Lower lobe of right lung (tissue), 2 donors: ENCODE measurements at places on chromosomes 3 and 15. TPM values are rescaled to one million over a fixed set of nuclear protein-coding genes. Genes with fewer than 3 reads are reported as not detected.

DNA sequence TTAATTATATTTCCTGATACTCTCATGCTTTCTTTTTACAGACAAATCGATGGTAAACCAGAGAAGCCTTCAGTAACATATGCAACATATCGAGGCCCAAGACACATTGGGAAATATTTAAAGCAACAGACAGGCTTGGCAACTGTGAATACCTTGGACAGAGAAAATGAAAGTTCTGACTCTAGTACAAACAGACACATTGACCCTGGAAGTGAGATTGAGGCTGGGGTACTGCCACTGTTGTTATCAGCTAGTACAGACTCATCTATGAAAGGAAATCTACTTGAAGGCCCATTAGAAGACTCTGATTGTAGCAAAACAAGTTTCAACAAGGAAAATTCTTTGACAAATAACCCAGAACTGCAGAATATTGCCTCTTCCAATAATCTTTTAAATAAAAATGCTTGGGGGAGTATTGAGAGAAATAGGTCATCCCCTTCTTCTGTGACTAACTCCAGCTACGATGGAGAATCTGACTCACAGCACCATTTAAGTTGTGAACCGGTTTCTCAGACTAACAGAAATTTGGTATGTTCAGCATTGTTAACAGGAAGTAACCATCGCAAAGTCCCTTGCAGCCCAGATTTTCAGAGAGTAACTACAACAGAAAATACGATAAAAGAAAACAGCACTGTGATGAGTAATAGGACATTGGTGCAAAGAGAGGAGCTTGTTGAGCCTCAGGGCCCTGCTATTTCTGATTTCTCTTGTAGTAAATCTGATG is 50.2 kb downstream of the CRYBG3 start:
- DNase-seq = no peak
- H3K27me3 ChIP-seq = no peaks in the 10 kb centered on the region
- no peak overlapping the region for H3K27ac ChIP-seq
- H3K4me1 ChIP-seq = no peaks in the 10 kb centered on the region
- no peak overlapping the region for H3K4me3 ChIP-seq

GRCh38 chr3:127296166-127296565 is 8.3 kb upstream of the PRR20G start:
- DNase-seq = no peak
- no peaks in the 10 kb centered on the region for H3K4me1 ChIP-seq
- no peaks in the 10 kb centered on the region for H3K36me3 ChIP-seq

DNA sequence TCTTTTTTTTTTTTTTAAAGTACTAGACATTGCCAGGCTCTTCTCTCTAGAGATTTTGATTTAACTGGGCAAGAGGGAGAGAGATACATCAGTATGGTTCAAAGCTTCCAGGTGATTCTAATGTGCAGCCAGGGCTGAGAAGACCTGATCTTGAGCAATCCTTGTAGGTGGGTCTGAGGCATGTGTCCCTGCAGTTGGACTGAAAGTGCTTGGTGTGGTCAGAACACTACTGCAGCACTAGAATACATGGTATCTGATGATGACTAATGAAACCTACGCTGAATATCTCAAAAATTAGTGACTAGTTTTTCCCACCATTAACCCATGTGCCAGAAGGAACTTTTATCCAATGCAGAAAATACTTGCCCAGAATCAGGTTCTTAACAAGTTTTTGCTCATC is 34.4 kb upstream of the MYO5C start:
- no peaks in the 10 kb centered on the region for H3K27me3 ChIP-seq
- H3K36me3 ChIP-seq = peaks cover 35% of the 10 kb centered on the region

DNA sequence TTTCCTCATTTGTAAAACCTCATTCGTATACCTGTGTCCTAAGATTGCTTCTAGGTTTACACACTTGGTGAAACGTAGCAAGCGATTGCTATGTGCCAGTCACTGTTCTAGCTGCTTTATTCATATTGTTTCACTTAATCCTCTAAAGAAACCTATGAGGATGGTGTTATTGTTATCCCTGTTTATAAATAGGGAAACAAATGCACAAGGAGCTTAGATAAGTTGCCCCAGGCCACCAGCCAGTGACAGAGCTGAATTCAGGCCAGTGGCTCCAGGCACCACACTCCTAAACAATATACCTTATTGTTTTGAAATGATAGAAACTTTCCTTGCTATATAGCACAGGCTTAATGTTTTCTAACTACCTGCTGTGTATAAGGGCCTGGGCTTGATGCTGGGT is 44.0 kb downstream of the LPP start:
- no peaks in the 10 kb centered on the region for H3K27me3 ChIP-seq
- H3K4me3 ChIP-seq = no peak overlapping the region
- peaks cover 27% of the 10 kb centered on the region for H3K4me1 ChIP-seq
- no peak overlapping the region for H3K27ac ChIP-seq

DNA sequence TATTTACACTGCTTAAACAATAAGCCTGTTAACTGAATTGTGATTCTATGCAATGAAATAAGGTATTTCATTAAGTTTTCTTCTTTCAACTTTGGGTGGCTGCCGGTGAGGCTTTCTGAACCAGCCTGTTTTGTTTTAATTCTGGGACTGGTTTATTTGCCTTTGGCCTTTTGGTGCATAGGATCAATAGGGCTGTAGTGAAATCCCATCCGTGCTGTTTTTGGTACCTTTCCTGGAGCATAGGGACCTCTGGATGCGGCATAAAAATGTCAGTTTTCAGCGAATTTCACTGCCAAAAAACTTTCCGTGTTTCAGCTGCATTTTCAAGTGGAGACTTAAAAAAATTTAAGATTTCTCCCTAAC is 514 bp downstream of the PLS1 start:
- DNase-seq = no peak
- peak overlapping the region; percentile 82 for H3K4me3 ChIP-seq
- peak overlapping the region; percentile 85 for H3K27ac ChIP-seq
- H3K27me3 ChIP-seq = no peaks in the 10 kb centered on the region
- peaks cover 7% of the 10 kb centered on the region for H3K4me1 ChIP-seq

DNA sequence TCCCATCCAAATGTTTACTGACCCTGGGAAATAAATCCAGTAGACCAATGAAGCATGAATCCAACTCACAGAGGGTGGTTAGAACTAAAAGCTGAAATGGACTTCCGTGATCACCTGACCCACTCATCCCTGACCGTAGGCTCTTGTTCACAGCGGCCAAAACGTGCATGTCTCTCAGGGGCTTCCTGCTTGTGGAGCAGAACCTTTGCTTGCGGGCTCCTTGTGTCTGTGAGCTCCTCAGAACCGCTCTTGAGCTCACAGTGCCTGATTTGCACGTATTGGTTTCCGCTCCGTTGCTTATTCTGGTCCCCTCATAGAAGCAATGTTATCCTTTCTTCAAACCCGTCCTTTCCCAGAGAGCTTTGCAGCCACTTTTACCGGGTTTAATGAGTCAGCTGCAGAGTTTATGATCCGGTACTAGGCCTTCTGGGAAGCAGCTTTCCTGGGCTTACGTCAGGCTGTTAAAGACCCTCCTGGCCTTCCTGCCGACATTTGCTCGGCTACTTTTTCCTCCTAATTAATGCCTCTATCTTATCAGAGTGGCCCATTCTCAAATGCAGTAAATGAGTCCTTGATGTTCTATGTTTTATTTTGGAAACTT is 35.4 kb downstream of the LIPC start:
- H3K4me3 ChIP-seq = no peak overlapping the region
- no peak for DNase-seq
- no peak overlapping the region for H3K27ac ChIP-seq
- no peaks in the 10 kb centered on the region for H3K36me3 ChIP-seq

DNA sequence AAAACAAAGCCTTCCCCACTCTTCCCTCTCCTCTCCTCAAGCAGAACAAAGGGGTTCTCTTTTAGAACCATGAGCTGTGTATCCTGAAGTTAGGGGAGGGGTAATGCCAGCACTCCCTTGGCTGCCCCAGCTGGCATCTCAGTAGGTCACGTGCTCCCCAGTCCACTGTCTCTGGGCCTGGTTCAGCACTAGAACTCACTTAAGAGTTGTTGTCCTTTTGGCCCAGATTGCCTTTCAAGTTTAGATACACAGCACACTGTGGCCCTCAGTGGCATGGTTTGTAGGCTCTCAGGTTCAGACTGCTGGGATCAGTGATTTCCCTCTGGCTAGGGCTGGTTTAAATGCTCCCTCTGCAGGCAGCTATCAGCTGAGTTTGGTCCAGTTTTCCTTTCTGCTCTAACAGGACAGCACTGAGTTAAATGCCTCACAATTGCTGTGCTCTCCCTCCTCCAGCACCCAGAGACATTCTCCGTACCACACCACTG is 188.4 kb upstream of the ST8SIA2 start:
- no peak overlapping the region for H3K4me3 ChIP-seq
- DNase-seq = no peak
- H3K27ac ChIP-seq = no peak overlapping the region

The TPRG1 gene
- 23.4 TPM for total RNA-seq

The RAB6B gene
- total RNA-seq = 5.5 TPM

DNA sequence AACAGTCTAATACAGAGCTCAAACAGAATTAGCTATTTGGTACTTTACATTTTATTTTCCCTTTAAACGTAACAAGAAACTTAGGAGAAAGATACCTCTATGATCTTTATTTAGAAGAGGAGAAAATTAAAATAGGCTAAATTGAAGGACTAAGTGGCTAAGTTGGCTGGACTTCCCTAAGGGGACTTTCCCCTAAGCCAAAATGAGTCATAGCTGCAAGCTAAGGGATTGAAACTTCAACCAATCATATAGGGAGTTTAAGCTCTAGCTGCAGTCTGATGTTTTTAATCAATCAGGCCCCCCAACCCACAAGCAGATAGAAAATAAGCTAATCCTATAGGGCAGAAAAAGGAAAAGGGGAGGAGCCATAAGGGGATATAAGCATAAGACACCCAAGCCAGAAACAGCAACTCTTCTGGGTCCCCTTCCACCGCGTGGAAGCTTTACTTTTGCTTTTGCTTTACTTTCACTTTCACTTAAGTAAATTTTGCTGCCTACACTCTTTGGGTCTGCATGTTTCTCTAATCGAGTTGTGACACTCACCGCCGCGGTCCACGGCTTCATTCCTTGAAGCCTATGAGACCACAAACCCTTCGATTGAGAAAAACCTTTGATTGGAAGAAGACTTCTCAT is 1108.5 kb upstream of the EPHA6 start:
- DNase-seq = peak; percentile 29
- no peak overlapping the region for H3K27ac ChIP-seq
- no peaks in the 10 kb centered on the region for H3K36me3 ChIP-seq
- H3K27me3 ChIP-seq = no peaks in the 10 kb centered on the region
- H3K4me3 ChIP-seq = no peak overlapping the region
- H3K4me1 ChIP-seq = no peaks in the 10 kb centered on the region

The DNAJA4 gene
- 34.4 TPM for total RNA-seq

- no peak overlapping the region for H3K27ac ChIP-seq
- no peak overlapping the region for H3K4me3 ChIP-seq
- H3K27me3 ChIP-seq = no peaks in the 10 kb centered on the region
- H3K4me1 ChIP-seq = no peaks in the 10 kb centered on the region
- no peaks in the 10 kb centered on the region for H3K36me3 ChIP-seq
Observed at GRCh38 chr3:65751123-65751700, 287.5 kb downstream of the MAGI1 start.

- H3K4me3 ChIP-seq = no peak overlapping the region
- peaks cover 43% of the 10 kb centered on the region for H3K27me3 ChIP-seq
- peaks cover 6% of the 10 kb centered on the region for H3K4me1 ChIP-seq
- H3K27ac ChIP-seq = peak overlapping the region; percentile 47
- DNase-seq = no peak
Observed at GRCh38 chr15:96352604-96353405, 22.3 kb downstream of the NR2F2 start.

DNA sequence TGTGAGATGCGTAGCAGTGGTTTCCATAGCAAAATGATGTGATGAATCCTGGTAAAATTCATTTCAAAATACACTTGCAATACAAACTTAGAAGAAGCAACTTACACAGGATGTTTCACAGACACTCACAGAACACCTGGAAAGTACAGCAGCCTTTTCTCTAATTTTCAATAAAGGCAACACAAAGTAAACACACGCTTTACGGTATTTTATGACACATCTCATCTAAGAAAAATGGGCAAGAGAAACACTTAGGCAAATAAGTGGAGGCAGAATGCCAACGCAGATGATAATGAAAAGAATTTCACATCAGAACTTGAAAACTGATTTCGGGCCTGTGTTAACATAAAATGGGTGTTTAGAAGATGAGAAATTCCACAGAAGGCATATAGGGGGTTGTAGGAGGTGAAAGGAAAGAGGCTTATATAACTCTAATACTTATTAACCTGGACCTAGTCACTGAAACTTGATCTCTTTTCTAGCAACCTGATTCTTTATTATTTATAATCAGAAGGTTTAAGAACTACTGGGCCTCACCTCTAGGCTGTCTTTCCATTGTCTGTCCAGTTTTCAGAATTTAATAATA is 25.6 kb upstream of the MAP3K13 start:
- H3K36me3 ChIP-seq = no peaks in the 10 kb centered on the region
- peak overlapping the region; percentile 47 for H3K27ac ChIP-seq
- H3K27me3 ChIP-seq = no peaks in the 10 kb centered on the region
- DNase-seq = no peak
- peaks cover 11% of the 10 kb centered on the region for H3K4me1 ChIP-seq

- H3K4me3 ChIP-seq = no peak overlapping the region
- H3K36me3 ChIP-seq = no peaks in the 10 kb centered on the region
- H3K4me1 ChIP-seq = peaks cover 44% of the 10 kb centered on the region
- no peaks in the 10 kb centered on the region for H3K27me3 ChIP-seq
Observed at GRCh38 chr15:63473999-63474809, 30.2 kb upstream of the USP3 start.
